Ovary (tissue), 10 donors: ENCODE measurements at places on chromosomes 1 and 21.
A peak's percentile ranks its signal among the peaks of the same experiment; 100 is the strongest.

DNA sequence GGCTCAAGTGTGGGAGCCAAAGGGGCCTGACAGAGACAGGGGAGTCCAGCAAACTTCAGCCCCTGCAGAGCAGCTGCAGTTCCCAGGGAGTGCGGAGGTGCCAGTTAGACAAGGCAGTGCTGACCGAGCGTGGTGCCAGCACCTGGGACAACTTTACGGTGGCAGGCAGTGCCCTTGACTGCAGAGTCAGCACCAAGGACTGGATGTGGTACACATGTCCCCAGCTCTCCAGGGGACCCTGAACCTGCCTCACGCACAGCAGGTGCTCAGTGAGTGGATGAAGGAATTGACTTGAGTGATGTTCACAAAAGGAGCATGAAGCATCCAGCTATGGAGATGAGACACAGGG lies 296.5 kb downstream of the SIPA1L2 start:
- no peak for DNase-seq

DNA sequence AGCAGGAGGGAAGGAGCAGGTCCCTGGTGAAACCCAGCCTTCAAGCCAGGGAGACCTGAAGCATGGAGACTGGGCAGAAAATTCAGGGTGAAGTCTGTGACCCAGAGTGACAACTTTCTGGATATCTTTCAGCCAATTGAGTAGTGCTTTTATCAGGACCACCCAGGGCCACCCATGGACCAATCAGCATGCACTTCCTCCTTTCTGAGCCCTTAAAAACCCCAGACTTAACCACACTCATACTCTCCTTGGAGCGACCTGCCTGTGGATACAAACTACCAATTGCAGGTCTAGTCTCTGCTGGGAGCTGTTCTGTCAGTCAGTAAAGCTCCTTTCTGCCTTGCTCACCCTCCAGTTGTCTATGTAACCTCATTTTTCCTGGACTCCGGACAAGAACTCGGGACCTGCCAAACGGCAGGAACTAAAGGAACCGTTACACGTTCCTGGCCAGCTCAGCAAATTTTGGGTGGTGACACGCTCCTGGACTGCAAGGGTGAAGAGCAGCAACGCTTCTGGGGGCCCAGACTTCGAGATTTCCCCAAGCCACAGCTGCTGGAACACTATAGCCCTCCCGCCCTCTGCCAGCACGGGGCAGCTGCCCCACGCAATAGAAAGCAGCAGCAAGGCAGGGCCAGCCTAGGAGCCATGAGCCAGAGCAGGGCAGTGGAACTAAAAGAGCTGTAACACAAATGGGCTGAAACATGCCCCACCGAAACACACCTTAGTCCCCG lies 1183.4 kb downstream of the AMY1C start:
- no peak for DNase-seq

GRCh38 chr1:30929135-30929889 lies 20.8 kb upstream of the SDC3 start:
- DNase-seq: no peak

- DNase-seq: no peak
Measured at GRCh38 chr1:147514233-147514632, 27.1 kb upstream of the BCL9 start.

- DNase-seq: no peak
Measured at GRCh38 chr1:160708118-160708517, 3.5 kb downstream of the CD48 start.

DNA sequence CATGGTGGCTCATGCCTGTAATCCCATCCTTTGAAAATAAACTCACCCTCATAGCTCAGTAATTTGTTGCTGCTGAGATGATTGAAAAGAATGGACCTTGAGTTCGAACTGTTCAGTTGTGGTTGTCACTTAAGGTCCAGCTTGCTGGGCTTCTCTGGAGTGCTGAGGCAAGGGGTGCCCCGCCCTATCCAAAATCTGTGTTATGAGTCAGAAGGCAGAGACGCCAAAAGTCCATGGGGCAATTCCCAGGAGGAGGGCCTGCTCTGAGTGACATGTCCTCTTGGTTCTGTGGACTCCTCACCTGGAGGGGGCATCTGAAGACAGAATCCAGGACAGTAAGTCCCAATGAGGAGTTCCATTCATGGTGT lies 64.8 kb downstream of the MYOM3 start:
- peak; percentile 41 for DNase-seq

DNA sequence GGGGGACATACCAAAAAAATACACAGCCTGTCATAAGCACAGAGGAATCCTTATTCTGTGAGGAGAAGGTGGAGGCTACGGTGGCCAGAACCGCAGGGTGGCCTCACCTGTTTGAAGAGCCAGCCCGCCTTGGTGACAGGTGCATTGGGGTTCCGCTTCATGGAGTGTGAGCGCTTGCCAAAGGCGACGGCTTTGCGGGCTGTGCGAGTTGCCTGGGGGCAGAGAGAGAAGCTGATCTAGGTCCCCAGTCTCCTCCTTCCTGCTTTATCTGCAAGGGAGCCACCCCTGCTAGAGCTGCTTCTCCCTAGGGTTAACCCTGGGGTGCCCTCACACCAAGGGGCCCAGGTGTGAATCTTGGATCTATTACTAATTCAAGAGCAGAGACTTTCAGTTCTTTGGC lies 54.3 kb upstream of the GOLT1A start:
- DNase-seq: no peak

DNA sequence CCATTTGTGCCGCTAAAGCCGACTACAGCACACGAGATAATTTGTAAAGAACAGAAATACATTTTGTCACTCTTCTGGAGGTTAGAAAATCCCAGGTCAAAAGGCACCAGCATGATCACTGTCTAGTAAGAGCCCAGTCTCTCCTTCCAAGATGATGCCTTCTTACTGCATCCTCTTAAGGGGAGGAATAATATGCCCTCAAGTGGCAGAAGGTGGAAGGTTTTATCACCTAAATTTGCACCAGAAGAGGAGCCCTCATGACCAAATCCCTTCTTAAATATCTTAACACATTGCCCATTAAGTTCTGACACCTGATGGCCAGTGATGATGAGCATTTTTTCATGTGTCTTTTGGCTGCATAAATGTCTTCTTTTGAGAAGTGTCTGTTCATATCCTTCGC lies 326.7 kb upstream of the RGS18 start:
- no peak for DNase-seq

- peak; percentile 63 for DNase-seq
Measured at GRCh38 chr1:210232511-210233215, at the start of gene SERTAD4. SERTAD4 (plus strand) TSS chr1:210232796; CDS start chr1:210237961, 5,165 bp downstream.

DNA sequence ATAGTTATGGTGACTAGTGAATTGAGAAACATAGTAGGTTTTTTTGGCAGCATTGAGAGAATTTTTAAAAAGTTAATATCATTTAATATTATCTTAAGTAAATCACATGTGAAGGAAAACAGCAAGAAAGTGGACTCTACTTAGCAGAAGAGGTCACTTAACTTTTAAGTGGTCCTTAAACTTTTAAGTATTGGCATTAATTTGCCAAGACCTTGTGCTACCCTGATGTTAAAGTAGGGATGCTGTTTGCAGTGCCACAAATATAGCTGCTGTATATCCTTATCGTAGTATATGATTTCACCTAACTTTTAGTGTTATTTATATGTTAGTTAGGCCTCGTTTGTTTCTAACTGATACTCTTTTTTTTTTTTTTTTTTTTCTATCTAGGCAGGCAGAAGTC lies 40.2 kb downstream of the SMG7 start:
- DNase-seq: no peak

- DNase-seq: no peak
Measured at GRCh38 chr1:246609632-246610031, 43.4 kb downstream of the CNST start.

DNA sequence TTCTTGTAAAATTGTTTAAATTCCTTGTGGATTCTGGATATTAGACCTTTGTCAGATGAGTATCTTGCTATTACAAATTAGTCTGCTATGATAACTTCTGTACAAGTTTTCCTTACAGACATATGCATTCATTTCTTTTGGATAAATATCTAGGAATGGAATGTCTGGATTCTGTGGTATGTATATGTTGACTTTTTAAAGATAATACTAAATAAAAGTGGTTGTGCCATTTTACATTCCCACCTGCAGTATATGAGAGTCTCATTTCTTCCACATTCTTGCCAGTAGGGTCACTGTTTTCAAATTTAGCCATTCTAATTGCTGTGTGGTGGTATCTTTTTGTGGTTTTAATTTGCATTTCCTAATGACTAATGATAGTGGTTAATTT lies 53.9 kb downstream of the SYDE2 start:
- no peak for DNase-seq

DNA sequence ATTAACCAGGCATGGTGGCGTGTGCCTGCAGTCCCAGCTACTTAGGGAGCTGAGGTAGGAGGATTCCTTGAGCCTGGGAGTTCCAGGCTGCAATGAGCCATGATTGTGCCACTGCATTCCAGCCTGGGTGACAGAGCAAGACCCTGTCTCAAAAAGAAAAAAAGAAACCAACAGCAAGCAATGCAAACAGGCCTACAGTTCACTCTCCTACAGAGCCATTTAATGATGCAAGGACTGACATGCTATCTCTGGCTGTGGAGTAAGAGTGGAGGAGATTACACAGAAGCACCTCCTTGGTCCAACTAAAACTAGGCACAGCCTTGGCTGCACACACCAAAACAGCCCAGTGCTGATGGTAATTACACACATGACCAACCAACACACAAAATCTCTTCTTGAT lies 127.5 kb upstream of the SOD1 start:
- no peak for DNase-seq

GRCh38 chr1:229296541-229296941 lies 25.6 kb downstream of the RAB4A start:
- DNase-seq: no peak

DNA sequence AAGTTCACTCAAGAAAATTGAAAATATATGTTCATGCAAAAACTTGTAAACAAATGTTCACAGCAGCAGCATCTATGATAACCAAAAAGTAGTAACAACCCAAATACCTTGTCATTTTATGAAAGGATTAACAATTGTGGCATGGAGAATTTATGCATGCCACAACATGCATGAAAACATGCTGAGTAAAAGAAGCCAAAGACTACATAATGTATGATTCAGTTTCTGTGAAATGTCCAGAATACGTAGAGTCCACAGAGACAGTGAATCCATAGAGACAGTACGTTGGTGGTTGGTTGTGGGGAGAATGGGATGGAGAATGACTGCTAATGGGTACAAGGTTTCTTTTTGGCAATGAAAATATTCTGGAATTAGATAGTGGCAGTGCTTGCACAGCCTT lies 148.7 kb downstream of the MAST2 start:
- no peak for DNase-seq

GRCh38 chr1:9151328-9151860 lies 22.5 kb upstream of the GPR157 start:
- no peak for DNase-seq

GRCh38 chr21:38500073-38500472 lies 1.8 kb upstream of the ERG start:
- no peak for DNase-seq

DNA sequence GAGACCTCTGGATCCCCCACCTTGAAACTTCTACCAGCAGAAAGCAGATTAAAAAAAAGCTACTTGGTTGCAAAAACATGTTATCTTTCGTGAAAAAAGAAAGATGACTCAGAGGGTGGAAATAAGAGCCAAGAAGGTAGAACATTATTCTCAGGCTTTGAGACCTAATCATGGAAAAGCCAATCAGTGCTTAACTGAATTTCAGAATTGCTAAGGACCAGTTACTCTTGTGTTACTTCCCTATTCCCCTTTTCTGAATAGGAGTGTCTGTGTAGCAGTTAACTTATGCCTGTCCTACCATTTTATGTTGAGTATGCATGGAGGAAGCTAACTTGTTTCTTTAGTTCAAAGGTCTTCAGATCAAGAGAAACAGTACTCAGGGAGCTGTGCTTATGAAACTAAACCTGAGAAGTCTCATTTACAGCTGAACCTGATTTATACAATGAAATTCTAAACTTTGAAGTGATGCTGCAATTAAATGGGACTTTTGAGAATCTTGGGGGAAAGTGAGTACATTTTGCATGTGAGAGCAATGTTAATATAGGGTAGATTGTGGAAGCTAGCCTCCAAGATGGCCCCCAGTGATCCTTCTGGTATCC lies 15.1 kb upstream of the FOXD3 start:
- DNase-seq: no peak

- DNase-seq: no peak
Measured at GRCh38 chr1:231584117-231584516, 42.5 kb upstream of the DISC1 start.
